CD4-positive, alpha-beta T cell treated with Interferon alpha-2 for 1 hour (primary cell): ENCODE measurements at places on chromosomes 6 and 20.

DNA sequence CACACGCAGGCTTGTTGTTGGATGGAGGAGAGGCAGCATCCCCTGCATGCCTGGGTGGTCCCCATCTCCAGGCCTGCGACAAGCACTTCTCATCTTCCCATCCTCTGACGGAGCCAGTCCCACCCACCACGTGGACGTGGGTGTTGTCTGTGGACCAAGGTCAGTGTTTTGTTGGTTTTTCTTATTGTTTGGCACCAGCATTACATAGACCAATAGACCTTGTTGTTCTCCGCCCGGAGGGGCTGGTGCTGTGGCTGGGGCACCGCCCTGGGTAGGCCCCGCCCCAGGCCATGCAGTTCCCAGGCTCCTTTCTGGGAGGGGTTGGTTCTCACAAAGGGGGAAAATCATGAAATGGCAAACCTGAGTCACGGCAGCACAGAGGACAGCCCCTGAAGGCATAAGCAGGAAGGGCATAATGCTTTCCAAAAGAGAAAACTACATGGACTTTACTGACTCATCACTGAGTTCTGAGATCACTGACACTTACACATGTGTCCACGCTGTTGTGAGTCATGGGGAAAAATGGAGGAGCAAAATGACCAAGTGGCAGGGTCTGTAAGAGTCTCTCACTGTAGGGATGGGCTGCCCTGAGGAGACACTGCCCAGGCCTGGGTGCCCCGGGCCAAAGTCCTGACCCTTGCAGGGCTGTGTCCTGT, 90.8 kb downstream of the THBS2 start:
- DNase-seq, result no peak

DNA sequence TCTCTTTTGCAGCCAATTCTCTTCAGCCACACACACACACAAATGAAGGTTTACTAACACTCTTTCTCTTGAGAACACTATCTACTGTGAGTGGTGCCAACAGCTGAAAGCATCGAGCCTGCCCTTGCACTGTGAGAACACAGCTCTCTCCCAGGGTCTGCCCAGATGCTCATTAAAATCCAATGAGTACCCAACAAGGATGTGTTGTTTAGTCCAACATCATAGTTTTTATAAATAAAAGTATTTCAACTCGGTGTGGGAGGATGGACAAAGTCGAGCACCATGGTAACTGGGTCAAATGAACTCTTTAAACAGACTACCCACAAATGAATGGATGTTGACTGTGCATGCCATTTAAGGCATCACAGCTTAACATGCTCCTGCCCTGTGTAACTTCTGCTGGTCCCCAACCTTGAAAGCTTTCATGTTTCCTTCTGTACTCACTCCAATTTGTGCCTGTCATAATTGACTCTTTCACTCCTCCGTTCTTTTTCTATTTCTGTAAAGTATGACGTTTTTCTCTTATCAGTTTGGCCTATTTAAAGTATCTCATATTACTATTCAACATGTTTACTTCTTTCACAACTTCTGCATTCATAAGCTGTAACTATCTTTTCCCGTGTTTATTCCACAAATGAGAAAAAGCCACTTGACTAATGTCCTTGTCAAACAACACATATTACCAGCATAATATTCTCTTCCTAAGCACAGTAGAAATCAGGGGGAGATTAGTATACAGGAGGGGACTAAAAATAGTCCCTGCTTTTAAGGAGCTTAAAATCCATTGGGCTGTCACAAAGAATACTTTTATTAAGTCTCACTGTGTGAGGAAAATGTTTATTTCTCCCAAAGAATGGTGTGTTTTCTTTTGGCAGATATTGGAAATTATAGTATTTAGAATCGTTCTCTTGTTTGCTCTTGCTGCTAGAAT, 215.4 kb downstream of the RFPL4B start:
- no peak for DNase-seq

GRCh38 chr20:10508060-10508459, 73.0 kb downstream of the SLX4IP start:
- DNase-seq, result no peak

DNA sequence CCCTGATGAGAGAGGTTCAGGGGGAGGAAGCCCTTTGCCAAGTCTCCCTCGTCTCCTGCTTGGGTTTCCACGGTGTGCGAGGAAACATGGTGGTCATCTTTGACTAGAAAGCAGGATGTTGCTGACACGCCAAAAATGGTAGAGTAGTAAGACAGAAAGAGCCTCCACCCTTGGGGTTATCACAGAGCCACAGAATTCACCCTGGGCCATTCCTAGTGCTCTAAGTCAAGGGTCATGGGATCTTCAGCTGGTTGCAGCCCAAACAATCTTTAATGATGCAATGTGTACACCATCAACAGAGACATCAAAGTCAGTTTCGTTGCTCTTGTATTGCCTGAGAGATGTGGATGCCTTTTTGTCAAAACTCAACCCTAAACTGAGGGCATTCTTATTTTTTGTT, 201.9 kb downstream of the LY86 start:
- no peak for DNase-seq

GRCh38 chr6:29705389-29706231, 17.6 kb upstream of the HLA-F start:
- no peak for DNase-seq

DNA sequence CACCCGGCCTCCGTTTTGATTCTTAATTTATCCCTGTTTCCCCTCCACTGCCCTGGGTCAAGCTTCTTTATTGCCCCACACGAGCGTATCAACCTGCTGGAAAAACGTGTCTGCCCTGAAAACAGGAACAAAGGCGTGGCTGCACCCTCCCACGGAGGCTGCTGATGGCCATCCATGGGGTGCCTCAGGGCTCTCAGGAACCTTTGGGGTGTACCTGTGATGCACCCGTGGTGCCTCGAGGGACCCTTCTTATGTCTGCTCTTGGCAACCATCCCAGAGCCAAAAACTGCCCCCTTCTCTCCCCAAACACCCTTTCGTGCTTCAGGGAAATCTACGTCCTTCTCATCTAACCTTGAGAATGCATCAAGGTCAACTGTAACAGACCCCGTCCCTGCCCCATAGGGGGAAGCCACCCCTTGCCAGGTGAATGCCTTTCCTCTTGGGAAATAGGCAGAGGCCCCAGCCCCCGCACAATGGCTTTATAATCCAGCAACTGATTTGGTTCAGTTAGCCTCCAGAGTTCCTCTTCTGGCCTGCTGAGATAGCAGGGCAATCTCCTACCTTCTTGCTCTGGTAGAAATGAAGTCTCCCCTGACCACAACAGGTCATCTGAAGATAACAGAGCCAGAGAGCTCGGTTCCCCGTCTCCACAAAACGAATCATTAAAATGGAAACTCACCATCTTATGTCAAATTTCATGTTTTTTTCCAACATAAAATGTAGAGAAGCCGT, 29.4 kb downstream of the PSMG4 start:
- DNase-seq, result no peak

- DNase-seq, result no peak
Observed at GRCh38 chr6:35248300-35248699, 11.2 kb upstream of the ZNF76 start.

- no peak for DNase-seq
Observed at GRCh38 chr6:12490904-12491571, 200.9 kb downstream of the EDN1 start.

DNA sequence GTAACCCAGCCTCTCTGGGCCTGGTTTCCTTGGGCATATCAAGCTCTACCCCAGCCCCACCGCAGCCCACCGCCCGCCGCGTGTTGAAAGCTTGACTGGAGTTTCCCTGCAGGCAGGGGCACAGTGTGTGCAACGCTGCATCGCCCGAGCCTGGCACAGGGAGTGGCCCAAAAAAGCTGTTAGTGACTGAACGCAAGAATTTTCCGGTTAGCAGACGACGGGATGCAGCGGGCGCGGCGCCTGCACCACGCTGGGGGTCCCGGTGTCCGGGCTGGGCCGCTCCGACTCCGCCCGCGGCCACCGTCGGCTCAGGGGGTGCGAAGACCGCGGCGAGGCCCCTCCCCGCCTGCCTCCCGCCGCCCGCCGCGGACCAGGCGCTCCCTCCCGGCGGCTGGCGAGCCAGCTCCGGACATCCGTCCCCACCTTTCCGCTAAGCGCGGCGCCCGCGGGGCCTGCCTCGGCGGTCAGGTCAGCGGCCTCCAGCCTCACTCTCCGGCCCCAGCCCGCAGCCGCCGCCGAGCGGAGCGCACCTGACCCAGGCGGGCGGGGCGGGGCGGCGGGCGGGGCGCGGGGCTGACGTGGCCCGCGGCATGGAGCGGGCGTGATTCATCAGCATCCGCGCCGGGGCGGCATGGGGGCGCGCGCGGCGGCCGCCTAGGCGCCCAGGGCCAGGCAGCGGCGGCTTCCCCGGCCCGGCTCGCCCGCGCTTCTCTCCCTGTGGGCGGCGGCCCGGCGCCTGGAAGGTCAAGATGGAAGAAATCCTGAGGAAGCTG, at the start of gene ARFGEF3:
Gene ARFGEF3, plus strand, starts transcription at position 602 of the 773 bp plus-strand sequence. Its CDS starts 148 bp downstream, at position 750.
- DNase-seq, result peak; percentile 3

GRCh38 chr6:5278565-5279120, 17.3 kb downstream of the FARS2 start:
- no peak for DNase-seq
